ENCODE measurements at places on chromosomes 5 and 9. TPM values are rescaled to one million over a fixed set of nuclear protein-coding genes. Genes with fewer than 3 reads are reported as not detected.

GRCh38 chr5:24816206-24816605, 171.4 kb upstream of the CDH10 start:
- DNase-seq, result no peak

DNA sequence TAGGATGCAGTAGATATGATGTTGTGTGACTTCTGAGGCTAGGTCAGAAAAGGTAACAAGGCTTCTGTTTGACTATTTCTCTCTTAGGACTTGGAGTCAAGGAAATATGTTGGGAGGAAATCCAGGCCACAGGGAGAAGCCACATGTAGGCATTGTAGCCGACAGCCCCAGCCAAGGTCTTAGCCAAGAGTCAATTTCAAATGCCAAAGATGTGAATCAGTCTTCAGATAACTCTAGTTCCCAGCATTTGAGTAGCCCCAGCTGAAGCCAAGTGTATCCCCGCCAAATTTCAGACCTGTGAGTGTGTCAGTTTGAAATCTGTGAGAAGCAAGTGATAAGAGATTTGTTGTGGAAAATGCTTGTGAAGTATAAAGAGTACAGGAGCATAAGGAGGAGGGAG, 38.1 kb upstream of the ISL1 start:
- DNase-seq, result no peak

Gene PCDHGA12
- total RNA-seq, result 0.11 TPM

- DNase-seq, result no peak
Measured at GRCh38 chr5:40485021-40485998, 194.4 kb upstream of the PTGER4 start.

GRCh38 chr5:179240561-179240960, 104.7 kb downstream of the ADAMTS2 start:
- DNase-seq, result no peak

GRCh38 chr5:91486638-91487037, 103.5 kb upstream of the ARRDC3 start:
- DNase-seq, result no peak

GRCh38 chr5:135079099-135079681, 45.2 kb upstream of the PITX1 start:
- no peak for DNase-seq

Data from activated T-helper 2 cell treated with anti-CD3 and anti-CD28 coated beads, Interferon-gamma antibody, Interleukin-2, Interleukin-4, amounts not matched to agents 10 μg/mL and 5 μg/mL and 100 μg/mL, durations not matched to agents 14 hours and 24 hours and 36 hours (primary cell).